Astrocyte (in vitro differentiated cells and primary cell): ENCODE measurements at places on chromosomes 16 and 17.

DNA sequence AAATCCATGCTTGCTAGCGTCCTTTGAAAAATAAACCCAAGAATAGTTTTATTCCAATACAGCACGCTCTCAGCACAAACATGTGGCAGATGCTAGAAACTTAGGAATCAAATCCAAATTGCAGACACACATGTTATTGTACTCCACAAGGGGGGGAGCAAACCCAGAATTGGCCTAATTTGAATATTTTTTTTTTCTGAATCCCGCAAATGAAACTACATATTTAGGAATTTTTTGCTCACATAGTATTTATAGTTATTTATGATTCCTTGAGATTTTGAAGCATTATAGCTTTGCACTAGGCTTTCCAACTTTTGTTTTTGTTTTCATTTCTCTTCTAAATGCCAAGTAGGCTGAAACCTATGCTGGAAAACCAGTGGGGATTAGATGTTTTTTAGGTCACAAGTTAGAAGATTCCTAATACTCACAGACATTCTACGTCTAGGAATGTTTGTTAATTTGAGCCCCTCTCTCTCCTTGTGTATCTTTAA is 59.3 kb upstream of the CDH11 start:
- H3K27ac ChIP-seq = no peak overlapping the region
- no peak overlapping the region for H3K4me3 ChIP-seq
- no peaks in the 10 kb centered on the region for H3K36me3 ChIP-seq
- peaks cover 17% of the 10 kb centered on the region for H3K4me1 ChIP-seq
- no peaks in the 10 kb centered on the region for H3K27me3 ChIP-seq

- peaks cover 11% of the 10 kb centered on the region for H3K4me1 ChIP-seq
- DNase-seq = no peak
- H3K36me3 ChIP-seq = peaks cover 1% of the 10 kb centered on the region
- no peaks in the 10 kb centered on the region for H3K27me3 ChIP-seq
These were observed 44.0 kb downstream of the UBN1 start for GRCh38 chr16:4891097-4891885.

DNA sequence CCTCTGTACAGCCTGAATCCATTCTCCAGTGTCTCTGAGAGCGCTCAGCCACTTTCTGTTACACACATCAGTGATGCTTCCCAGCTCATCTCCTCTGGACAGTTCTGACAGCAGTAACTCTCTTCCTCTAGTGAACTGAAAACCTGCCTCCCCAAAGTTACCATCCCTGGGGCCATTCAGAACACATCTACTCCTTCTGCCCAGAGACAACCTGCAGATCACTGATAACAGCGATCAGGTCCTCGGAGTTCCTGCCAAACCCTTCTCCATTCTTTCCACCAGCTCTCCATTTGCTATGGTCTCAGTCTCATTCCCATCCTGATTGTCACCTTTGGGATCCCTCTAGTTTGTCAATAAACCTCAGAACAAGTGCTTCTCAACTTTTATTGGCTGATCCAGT is 7.3 kb downstream of the ZZEF1 start:
- no peak overlapping the region for H3K4me3 ChIP-seq
- no peaks in the 10 kb centered on the region for H3K36me3 ChIP-seq
- H3K4me1 ChIP-seq = no peaks in the 10 kb centered on the region
- no peak for DNase-seq
- no peaks in the 10 kb centered on the region for H3K27me3 ChIP-seq
- H3K27ac ChIP-seq = no peak overlapping the region

DNA sequence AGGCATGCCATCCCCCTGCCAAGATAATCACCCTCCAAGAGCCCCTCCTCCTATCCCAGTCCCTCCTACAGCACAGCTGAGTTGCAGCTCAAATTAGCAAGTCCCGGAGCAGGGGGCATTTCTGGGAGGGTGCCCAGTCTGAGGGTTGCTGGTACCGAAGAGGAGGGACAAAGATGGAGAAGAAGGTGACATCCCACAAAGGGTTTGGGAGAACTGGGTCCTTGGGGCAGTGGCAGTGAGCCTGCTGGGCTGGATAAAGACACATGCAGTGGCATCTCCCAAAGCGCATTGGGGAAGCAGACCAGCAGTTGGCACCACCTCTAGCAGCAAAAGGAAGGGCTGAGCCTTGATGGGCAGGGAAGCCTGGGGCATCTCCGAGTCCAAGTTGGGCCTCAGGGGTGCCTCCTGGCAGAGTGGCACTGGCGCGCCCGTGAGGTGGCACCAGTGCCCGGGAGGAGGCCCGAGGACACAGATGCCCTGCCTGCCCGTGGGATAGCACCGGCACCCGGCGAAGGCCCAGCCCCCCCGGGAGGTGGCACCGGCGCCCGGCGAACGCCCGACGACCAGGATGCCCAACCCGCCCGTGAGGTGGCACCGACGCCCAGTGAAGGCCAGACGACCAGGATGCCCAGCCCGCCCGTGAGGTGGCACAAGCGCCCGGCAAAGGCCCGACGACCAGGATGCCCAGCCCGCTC is 622 bp downstream of the TOM1L2 start:
- peak overlapping the region; percentile 63 for H3K27ac ChIP-seq
- no peaks in the 10 kb centered on the region for H3K36me3 ChIP-seq
- H3K4me1 ChIP-seq = peaks cover 12% of the 10 kb centered on the region
- H3K4me3 ChIP-seq = peak overlapping the region; percentile 77
- DNase-seq = no peak

- H3K4me3 ChIP-seq = no peak overlapping the region
- H3K27ac ChIP-seq = no peak overlapping the region
- H3K27me3 ChIP-seq = peaks cover 11% of the 10 kb centered on the region
- no peaks in the 10 kb centered on the region for H3K4me1 ChIP-seq
These were observed 6.2 kb upstream of the RAMP2 start for GRCh38 chr17:42754782-42755181.

- no peaks in the 10 kb centered on the region for H3K27me3 ChIP-seq
- DNase-seq = no peak
- no peaks in the 10 kb centered on the region for H3K36me3 ChIP-seq
- H3K4me3 ChIP-seq = no peak overlapping the region
These were observed 103.8 kb downstream of the ADAMTS18 start for GRCh38 chr16:77331043-77331442.

- no peaks in the 10 kb centered on the region for H3K36me3 ChIP-seq
- DNase-seq = no peak
- H3K27ac ChIP-seq = no peak overlapping the region
- no peak overlapping the region for H3K4me3 ChIP-seq
These were observed 64.9 kb downstream of the ITFG1 start for GRCh38 chr16:47395733-47396498.

GRCh38 chr17:46813920-46814319 is 4.6 kb downstream of the WNT3 start:
- peaks cover 2% of the 10 kb centered on the region for H3K4me1 ChIP-seq
- H3K27ac ChIP-seq = no peak overlapping the region
- H3K4me3 ChIP-seq = no peak overlapping the region
- peaks cover 31% of the 10 kb centered on the region for H3K27me3 ChIP-seq
- DNase-seq = no peak

DNA sequence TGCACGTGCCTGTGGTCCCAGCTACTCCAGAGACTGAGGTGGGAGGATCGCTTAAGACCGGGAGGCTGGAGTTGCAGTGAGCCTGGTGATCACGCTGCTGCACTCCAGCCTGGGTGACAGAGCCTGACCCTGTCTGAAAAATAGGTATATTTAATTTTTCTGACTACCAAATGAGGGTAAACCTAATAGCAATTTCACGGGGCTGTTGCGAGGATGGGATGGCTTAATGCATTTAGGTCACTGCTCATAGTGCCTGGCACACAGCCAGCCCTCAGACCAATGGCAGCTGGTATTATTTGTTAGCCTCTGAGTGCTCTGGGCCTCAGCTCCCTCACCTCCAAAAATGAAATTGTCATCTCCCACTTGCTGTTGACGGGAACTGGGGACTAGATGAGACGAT is 5.9 kb upstream of the CDIP1 start:
- no peaks in the 10 kb centered on the region for H3K36me3 ChIP-seq
- DNase-seq = no peak
- H3K27ac ChIP-seq = no peak overlapping the region
- no peak overlapping the region for H3K4me3 ChIP-seq

GRCh38 chr17:21037117-21037803 is 5.6 kb downstream of the USP22 start:
- H3K27ac ChIP-seq = no peak overlapping the region
- H3K27me3 ChIP-seq = no peaks in the 10 kb centered on the region
- no peak for DNase-seq
- no peak overlapping the region for H3K4me3 ChIP-seq
- peaks cover 60% of the 10 kb centered on the region for H3K4me1 ChIP-seq
- H3K36me3 ChIP-seq = peaks cover 4% of the 10 kb centered on the region

DNA sequence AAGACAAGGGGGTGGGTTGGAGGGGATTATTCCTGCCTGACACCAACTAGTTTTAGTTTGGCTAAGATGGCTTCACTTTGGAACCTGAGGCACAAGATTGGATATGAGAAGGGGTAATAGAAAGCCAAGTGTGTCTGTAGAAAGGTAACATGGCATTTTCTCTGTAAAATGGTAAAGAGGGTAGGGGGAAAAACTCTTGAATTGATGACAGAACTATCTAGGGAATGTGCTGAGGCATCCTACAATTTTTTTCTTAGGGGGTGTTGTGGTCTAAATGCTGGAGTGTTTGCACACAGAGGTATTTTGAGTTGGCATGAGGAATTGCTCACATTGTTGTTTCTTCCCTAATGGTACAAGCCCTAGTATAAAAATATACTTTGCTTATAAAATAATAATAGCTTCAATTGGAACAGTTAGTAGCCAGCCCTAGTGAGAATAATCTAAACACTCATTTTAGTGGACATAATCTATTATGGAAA is 25.8 kb downstream of the YPEL2 start:
- no peak overlapping the region for H3K4me3 ChIP-seq
- peak overlapping the region; percentile 75 for H3K27ac ChIP-seq
- peak; percentile 76 for DNase-seq
- peaks cover 5% of the 10 kb centered on the region for H3K27me3 ChIP-seq

DNA sequence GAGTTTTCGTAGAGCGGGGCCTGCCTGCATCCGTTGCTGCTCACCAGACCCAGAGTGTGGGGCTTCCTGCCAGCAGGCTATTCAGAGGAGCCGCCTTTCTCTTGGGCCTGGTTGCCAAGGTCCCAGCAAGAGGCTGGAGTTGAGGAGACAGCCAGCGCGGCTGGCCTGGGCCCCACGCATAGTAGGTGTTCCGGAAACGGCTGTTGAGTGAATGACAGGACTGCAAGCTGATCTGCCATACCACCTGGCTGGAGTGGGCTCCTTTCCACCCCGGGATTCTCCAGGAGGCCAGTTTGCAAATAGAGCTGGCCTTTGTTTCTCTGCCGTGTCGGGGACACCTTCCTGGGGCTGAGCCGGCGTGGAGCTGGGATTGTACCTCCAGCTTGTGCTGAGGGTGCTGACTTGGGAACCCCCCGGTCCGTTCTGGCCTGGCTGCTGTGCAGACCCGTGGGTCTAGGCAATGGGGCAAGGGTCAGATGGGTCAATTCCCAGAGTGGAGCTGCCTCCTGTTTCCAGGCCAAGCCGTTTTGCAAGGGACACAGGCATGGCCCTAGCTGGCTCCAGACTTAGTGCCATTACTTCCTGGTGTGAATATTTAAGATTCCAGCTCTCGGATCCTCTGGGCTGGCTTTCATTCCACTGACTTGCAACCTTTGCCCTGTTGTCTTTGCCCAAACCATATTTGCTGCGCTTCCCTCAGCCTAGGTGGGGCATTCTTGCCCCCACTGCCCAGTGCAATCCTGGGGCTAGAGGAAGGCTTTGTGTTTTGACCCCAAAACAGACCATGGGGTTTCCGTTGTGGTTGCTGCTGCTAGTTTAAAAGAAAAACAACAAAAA is 68.8 kb downstream of the CMIP start:
- DNase-seq = no peak
- no peak overlapping the region for H3K4me3 ChIP-seq
- peaks cover 28% of the 10 kb centered on the region for H3K4me1 ChIP-seq
- H3K36me3 ChIP-seq = no peaks in the 10 kb centered on the region

- DNase-seq = peak; percentile 64
- peak overlapping the region; percentile 56 for H3K4me3 ChIP-seq
- peaks cover 4% of the 10 kb centered on the region for H3K4me1 ChIP-seq
These were observed 38.6 kb upstream of the SLFN13 start for GRCh38 chr17:35486920-35487732.

- H3K27me3 ChIP-seq = no peaks in the 10 kb centered on the region
- no peak for DNase-seq
- no peak overlapping the region for H3K4me3 ChIP-seq
- H3K27ac ChIP-seq = no peak overlapping the region
These were observed 59.4 kb downstream of the NUP93 start for GRCh38 chr16:56789360-56789759.

DNA sequence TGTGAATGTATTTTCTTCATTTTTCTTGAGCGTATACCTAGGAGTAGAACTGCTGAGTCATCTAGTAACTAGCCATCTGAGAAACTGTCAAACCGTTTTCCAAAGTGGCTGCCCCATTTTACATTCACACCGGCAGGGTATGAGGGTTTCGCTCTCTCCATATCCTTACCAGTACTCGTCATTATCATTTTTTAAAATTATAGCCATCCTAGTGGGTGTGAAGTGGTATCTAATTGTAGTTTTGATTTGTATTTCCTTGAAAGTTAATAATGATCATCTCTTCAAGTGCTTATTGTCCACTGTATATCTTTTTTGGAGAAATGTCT is 6.0 kb downstream of the RNF157 start:
- no peak overlapping the region for H3K4me3 ChIP-seq
- H3K4me1 ChIP-seq = no peaks in the 10 kb centered on the region
- H3K27me3 ChIP-seq = peaks cover 18% of the 10 kb centered on the region
- H3K27ac ChIP-seq = no peak overlapping the region
- DNase-seq = no peak
- H3K36me3 ChIP-seq = no peaks in the 10 kb centered on the region

- no peak overlapping the region for H3K27ac ChIP-seq
- peaks cover 45% of the 10 kb centered on the region for H3K27me3 ChIP-seq
- H3K4me3 ChIP-seq = no peak overlapping the region
- no peaks in the 10 kb centered on the region for H3K4me1 ChIP-seq
- no peak for DNase-seq
- H3K36me3 ChIP-seq = no peaks in the 10 kb centered on the region
These were observed 5.2 kb downstream of the RNF43 start for GRCh38 chr17:58412064-58412703.

GRCh38 chr17:65065906-65066305 is 9.4 kb upstream of the GNA13 start:
- H3K27me3 ChIP-seq = no peaks in the 10 kb centered on the region
- no peak overlapping the region for H3K4me3 ChIP-seq
- no peaks in the 10 kb centered on the region for H3K36me3 ChIP-seq
- no peak overlapping the region for H3K27ac ChIP-seq

- DNase-seq = no peak
- no peak overlapping the region for H3K4me3 ChIP-seq
- no peak overlapping the region for H3K27ac ChIP-seq
- H3K4me1 ChIP-seq = no peaks in the 10 kb centered on the region
- H3K36me3 ChIP-seq = no peaks in the 10 kb centered on the region
These were observed 47.0 kb downstream of the ABCC6 start for GRCh38 chr16:16176328-16176727.
